Kasumi-1 (cell line): ENCODE measurements at places on chromosomes 2 and 18.
A peak's percentile ranks its signal among the peaks of the same experiment; 100 is the strongest.

GRCh38 chr2:23803264-23803964 is 123.5 kb downstream of the ATAD2B start:
- DNase-seq, result no peak

GRCh38 chr2:2291500-2292260 is 39.4 kb downstream of the MYT1L start:
- no peak for DNase-seq

- peak; percentile 20 for DNase-seq
These were observed 15.6 kb downstream of the ATOH8 start for GRCh38 chr2:85769236-85769982.

- DNase-seq, result no peak
These were observed 9.8 kb downstream of the FEV start for GRCh38 chr2:218975060-218975777.

DNA sequence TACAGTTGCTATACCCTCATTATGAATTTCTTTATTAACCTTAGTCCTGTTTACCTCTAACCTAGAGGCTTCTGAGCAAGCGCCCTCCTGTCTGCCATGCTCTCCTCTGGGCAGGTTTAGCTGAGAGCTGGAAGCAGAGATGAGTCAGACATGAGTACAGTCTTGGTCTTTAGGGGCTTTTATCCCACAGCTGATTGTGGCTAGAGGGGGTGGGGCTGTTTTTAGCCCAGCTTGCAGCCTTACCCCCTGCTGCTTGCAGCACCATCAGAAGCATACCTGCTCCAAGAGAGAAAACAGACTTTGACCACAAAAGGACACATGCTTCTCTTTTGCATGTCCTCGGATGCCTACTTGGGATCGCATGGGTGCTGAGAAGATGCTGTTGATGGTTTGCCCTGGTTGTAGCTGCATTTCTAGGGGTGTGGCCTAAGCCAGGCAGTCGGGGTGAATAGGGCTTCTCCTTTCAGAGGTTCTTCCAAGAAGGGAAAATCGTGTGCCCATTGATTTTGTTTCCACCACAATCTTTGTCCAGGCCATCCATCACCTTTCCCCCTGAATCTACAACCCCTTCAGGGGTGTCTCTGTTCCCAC is 115.0 kb upstream of the LGALSL start:
- DNase-seq, result no peak

GRCh38 chr2:778731-779350 is 101.6 kb upstream of the TMEM18 start:
- DNase-seq, result no peak
